ENCODE measurements at places on chromosomes 16 and 17.
A peak's percentile ranks its signal among the peaks of the same experiment; 100 is the strongest.

GRCh38 chr16:931171-931570 lies 39.6 kb downstream of the LMF1 start:
- DNase-seq, result no peak

DNA sequence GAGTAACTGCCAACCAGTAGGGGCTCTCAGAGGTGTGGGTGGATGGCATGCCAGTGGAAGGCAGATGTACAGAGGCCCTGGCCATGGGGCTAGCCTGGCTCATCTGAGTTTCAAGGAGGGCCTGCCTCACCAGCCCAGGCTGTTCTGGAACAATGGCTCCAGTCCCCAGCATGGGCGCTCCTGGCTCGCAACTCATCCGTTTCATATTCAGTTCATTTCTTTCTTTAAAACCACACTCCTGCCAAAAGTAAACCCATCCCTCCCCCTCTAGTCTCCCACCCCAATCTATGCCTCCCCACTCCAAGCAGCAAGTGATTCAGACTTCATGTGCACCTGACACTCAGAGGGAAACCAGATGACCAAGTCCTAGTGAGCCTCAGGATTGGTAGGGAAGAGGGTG lies 2.4 kb downstream of the CCL13 start:
- DNase-seq, result no peak

- peak; percentile 38 for DNase-seq
These were observed 79.8 kb upstream of the TBC1D3K start for GRCh38 chr17:37844158-37844976.

- peak; percentile 29 for DNase-seq
These were observed 16.6 kb downstream of the NAA60 start for GRCh38 chr16:3460121-3460520.

DNA sequence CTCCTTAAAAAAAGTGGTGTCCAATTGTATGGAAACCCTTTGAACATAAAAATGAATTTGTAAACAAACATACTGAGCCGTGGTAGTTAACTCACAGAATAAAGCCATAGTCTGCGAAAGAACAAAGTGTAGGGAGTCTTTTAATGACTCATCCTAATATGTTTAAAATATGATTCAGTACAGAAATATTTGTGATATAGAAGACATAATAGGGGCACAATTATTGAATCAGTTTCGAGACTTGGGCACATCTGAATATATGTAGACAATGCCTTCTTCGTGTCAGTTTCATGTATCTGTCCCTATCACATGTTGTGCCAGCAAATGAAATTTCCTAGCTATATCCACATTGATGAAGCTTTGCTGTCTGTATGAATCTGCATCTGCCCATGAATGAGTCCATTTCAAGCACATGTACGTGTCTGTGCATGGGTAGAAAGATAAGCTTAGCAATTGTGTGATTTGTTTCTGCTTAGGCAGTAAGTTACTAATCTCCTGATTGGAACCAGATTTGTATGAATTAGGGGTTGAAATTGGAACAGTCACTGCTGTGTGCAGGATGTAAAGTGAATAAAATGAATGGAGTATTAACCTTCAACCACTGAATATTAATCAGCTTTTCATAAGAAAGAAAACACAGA lies 112.5 kb upstream of the SOX9 start:
- no peak for DNase-seq

DNA sequence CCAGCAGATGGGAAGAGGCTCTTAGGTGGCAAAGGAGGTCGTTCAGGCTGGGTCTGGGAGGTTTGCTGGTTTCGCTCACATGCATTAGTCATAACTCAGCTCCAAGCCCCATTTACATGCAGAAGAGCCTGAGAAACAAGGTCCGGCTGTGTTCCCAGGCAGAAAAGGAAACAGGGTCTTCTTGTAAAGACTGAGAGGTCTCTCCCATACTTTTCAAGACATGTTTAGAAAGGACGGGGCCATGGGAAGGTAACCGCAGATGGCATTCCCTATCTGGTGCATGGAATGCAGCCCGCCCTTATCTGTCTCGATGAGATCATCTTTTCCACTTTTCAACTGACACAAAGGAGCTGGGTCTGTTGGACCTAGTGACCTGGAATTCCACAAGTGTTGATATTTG lies 389.0 kb upstream of the CDH11 start:
- DNase-seq, result no peak

- DNase-seq, result no peak
These were observed 52.7 kb upstream of the FOXF1 start for GRCh38 chr16:86457501-86458148.

Data from hematopoietic multipotent progenitor cell treated with erythropoietin and hydrocortisone succinate and interleukin-3 and kit ligand, for 17 days (in vitro differentiated cells).